ENCODE measurements at places on chromosomes 5 and 9.

DNA sequence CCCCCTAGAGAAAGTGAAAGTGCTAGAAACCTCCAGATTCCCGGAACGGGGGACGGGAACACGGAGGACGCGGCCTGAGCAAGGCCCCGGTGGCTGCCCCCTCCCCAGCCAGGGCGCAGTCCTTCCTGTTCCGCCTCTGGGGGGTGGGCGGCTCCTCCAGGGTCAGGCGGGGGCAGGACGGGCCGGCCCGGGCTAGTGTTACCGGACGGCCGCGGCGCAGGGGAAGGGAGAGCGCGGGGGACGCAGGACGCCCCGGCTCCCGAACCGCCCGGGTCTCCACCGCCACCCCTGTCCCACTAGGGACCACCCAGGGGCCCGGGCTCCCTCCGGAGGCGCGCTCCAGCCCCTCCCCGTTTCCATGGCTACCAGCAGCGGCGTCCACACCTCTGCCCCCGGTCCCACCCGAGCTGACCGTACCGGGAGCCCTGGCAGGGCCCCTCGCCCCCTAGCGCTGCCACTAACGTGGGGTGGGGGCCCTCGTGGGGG lies 579 bp downstream of the SLC12A7 start:
- no peak for DNase-seq

GRCh38 chr5:176995896-176996767 lies 10.4 kb downstream of the UIMC1 start:
- no peak for DNase-seq

DNA sequence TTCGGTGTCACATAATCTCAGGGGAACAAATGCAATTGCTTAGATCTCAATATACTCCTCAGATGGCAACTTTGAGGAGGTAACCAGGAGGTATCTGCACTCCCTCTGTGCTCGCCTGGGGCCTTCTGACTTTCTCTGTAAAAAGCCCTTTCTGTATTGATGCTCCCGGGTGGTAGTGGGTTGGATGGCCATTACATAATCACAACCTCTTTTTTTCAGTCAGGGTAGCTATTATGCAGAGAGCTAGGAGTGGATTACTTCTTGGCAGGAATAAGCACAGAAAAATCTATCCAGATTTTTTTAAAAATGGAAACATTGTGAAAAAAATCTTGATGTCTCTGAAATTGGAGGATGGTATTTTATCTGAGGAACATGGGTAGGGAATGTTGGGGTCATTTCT lies 116.6 kb downstream of the SH3GL2 start:
- no peak for DNase-seq

DNA sequence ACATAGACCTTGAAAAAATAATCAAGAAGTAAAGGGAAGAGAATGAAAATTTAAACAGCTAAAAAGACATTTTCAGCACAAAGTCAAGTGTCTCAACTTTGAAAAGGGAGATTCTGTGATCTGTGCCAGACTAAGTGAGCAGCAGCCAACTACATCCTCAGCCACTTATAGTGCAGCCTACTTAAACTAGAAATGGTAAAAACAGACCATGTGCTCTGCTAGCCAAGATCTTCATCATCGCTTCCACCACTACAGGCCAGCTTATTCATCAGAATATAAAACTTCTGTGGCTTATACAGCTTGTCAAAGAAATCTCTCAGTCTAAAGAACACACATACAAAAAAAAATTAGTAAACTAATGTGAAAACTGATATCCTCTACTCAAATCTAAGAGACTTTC lies 63.5 kb downstream of the CEMIP2 start:
- DNase-seq: no peak

GRCh38 chr5:177552839-177553455 lies 1.4 kb downstream of the FAM193B start:
- no peak for DNase-seq

GRCh38 chr9:6567140-6567591 lies 78.4 kb downstream of the GLDC start:
- no peak for DNase-seq

- DNase-seq: no peak
These were observed 164.9 kb downstream of the PBX3 start for GRCh38 chr9:125911861-125912644.

DNA sequence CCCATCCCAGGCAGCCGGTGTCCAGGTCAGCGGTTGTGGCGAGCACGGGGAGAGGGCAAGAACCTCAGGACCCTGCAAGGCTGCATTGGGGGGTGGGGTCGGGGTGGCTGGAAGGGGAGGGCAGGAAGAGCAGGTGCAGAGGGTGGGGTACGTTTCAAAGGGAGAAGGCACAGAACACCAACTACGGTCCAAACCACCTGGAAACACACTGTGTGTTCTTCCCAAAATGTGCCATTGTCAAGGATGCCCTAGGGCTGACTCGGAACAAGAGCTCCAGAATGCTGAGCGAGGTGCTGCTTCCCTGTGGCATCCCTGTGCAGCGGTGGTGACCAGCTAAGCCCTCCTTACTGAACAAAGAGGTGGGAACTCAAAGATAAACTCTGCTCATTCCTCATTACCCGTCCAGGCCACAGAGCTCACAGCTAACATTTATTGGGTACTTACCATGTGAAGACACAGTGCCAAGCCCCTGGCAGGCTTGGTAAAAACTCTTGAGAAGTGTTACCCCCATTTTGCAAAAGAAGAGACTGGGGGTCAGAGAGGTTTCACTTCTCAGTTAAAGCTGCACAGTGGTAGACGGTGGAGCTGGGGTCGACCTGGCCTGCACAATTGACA lies 153.8 kb downstream of the COL23A1 start:
- DNase-seq: no peak

DNA sequence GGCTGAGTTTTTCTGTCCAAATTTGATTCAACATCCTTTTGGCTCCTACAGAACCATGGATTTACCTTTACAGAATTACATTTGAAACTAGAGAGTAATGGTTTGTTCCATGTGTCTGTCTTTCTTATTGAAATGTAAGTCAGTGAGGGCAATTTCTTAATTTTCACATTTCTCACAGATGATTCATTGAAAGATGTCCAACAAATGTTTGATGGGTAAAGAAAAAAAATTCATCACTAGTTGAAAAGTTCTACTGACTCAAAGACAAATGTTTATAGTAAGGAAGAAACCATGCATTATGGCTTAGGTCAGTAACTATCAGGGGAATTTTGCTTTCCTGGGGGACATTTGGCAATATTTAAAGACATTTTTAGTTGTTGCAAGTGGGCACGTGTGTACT lies 131.6 kb upstream of the TRPM3 start:
- no peak for DNase-seq

DNA sequence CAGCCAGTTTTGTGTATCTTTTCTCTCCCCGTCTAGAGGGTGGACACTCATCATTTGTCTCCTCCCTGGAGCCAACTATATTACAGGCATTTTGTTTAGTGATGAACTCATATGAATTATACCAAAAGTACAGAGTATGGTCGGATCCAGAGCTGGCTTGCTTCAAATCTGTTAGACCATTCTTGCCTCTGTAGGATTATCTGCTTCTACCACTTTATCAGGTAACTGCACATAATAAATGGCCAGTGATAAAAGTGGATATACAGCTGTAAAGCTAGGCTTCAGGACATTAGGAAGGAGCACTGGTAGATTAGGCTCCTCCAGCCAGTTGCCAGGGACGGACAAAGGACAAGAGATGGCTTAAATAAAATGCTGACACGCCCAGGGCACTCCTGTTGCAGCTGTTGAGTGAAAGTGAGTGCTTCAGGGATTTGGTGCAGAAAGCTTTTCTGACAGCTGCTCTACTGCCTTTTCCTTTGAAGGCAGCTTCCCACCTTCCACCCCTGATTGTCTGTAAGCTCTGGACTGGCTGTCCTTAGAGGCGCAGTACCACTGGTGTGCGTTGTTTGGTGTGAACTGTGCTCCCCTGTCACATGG lies 259.2 kb downstream of the PDZD2 start:
- no peak for DNase-seq

DNA sequence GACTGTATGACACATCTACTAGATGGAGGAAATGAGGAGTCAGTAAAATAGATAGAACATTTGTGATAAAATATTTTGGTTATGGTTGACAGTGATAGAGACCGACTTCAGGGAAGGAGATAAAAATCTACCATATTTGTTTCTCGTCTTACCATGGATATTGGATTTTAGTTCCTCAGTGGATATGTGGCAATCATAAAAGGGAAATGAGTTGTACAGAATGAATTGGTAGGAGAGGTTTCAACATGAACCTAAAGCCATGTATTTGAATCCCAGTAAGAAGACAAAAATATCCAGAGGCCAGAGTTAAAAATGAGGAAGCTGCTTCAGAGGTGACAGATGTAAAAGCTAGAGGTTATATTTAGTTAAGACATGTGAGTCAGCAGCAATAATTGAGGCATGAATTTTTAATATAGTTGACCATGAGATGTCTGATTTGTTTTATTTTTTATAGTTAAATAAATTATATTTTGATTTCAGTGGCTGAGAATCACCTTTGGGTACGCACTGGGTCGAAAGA lies 480.4 kb upstream of the TUSC1 start:
- no peak for DNase-seq

DNA sequence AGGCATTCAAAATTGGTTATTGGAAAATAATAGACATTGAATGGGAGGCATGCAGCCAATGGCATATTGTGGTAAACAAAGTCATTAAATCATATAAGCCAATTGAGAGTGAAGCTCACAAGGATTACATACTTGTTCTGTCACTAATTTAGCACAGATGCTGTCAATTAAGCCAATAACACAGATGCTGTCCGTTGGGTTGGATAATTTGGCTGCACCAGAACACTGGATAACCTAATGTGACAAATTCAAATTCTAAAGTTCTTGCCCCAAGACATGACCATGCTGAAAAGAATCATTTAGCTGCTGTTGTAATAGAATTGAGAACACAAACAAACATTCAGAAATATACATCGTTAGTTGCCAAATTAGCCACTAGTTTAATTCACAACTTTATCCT lies 1796.4 kb downstream of the EFNA5 start:
- no peak for DNase-seq

- peak; percentile 34 for DNase-seq
These were observed 8.4 kb upstream of the RGS3 start for GRCh38 chr9:113454914-113455761.

DNA sequence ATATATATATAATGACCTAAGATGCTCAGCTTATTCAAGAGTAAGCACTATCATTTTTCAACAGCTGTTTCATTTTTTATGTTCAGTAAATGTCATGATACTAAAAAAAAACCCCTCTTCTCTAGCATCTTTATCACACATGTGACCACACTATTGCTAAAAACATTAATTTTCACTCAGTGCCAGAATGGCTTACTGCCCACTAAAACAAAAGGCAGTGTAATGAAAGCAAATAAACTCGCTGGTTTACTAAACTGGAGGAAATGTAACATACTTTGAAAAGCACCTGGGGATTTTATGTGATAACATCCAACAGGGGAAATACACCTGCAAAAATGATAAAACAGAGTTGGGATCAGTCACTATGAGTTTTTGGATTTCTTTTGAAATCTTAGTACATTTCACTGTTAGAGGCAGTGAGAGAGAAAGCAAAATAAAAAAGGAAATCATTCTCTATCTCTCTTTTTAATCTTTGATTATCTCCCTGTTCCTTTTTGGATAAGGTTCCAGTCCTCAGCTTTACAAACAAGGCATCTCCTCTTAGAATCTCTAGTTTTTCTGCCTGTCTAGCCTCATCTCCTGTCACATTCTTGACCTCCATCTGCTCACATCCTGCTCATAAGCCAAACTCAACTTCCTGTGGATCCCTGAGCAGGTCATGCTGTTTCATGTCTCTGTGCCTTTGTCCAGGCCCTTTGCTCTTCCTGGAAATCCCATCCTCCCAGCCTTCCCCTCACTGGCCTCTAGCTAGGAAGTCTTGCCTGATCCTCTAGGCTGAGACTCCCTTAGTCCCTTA lies 338.0 kb downstream of the MAN2A1 start:
- DNase-seq: no peak

GRCh38 chr9:115495836-115496235 lies 377.9 kb upstream of the TNC start:
- DNase-seq: no peak

DNA sequence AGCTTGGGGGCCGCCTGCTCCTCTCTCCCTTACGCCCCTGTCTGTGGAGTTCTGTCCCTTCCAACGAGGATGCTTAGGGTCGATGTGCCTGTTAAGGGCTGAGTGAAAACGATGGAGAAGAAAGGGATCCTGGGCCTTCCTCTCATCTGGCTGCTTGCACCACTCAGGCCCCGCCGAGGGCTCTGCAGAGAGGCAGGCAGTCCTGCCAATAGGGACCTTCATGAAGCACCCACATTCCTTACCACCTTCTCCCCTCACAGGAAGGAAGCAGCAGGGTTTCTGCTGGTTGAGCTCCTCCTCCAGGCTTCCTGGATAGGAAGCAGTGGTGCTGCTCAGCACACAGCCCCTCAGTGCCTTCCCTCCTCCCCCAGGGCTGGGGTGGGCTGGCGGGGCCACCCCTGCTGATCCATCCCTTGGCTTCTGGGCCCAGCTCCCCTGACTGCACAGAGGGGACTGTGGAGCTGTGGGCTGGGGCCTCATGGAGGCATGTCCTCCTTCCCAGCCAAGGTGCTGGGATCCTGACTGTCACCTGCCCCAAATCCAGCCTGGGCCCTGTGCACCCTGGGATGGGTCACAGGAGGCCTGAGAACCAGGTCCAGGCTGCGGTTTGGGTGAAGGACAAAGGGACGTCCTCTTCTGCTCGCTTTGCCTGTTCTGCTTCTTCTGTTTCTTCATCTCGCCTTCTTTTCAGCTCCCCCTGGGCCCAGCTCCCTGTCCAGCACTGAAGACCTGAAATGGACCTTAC lies 50.5 kb downstream of the AHRR start:
- DNase-seq: no peak

- DNase-seq: no peak
These were observed 212.8 kb downstream of the ADCY2 start for GRCh38 chr5:7608772-7609171.

DNA sequence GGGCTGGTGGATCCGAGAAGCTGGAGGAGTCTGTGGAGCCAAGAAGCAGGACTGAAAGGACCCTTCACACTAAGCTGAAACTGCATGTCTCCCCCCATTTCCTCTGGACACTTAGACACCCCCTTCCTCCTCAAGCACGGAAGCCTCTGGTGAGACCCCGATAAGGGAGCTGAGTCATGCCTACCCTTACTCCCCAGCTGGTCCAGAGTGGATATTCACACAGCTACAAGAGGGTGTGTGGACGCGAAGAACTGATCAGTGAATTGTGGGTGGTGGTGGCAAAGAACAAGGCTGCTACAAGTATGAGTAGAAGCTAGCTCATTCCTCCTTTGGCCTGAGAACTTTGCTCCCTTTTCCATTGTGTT lies 4.3 kb downstream of the TLN1 start:
- no peak for DNase-seq

- no peak for DNase-seq
These were observed 3.1 kb downstream of the OLFM1 start for GRCh38 chr9:135090547-135090946.

Data from DMS79 treated with DMSO at 0.1 percent for 48 hours (cell line).